ENCODE measurements at places on chromosomes 3 and 15.

GRCh38 chr3:73573204-73573603, 51.5 kb downstream of the PDZRN3 start:
- no peak for DNase-seq

GRCh38 chr3:103513003-103513402, 1078.2 kb downstream of the ZPLD1 start:
- DNase-seq = no peak

DNA sequence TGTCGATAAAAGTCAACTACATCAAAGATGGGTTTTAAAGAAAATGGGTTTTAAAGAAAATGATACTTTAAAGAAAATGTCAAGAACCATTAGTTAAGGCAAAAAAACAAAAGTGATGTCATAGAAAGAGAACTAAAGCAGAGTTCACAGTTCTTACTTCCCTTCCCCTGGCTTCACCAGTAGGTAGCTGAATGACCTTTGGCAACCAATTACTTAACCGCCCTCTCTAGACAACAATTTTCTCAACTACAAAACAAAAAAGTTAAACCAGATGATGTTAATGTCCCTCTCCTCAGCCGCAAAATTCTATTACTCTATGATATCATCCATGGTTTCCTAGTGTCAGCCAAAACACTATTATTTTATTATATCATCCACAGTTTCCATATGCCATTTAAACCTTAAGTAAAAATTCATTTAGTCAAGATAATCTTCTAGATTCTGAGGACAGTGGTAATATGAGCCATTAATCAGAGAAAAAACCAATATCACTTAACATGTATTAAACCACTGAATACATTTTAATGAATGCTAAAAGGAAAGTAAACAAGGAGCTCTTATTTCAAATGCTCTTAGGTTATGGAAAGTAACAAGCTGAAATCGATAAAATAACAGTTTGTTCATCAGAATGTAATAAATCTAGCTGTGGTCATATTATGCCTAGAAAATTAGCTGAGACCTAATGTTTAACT, 13.1 kb downstream of the RYK start:
- no peak for DNase-seq

DNA sequence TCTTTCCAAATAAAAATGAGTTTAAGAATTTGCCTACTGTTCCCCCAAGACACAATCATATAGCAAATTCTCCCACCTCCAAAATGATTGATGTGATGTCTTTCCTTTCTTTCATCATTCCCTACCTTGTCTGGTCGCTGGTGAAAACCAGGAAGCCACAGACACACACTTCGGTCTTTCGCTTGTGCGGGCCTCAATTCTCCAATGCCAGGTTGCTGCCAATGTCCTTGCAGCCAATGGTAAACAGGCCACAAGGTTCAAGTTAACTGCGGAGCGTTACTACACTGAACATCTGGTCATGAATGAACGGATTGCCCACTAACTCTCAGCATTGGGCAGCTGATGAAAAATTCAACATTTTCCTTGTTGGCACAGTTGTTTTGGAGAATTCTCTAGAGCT, 192.2 kb downstream of the FOXP1 start:
- no peak for DNase-seq

DNA sequence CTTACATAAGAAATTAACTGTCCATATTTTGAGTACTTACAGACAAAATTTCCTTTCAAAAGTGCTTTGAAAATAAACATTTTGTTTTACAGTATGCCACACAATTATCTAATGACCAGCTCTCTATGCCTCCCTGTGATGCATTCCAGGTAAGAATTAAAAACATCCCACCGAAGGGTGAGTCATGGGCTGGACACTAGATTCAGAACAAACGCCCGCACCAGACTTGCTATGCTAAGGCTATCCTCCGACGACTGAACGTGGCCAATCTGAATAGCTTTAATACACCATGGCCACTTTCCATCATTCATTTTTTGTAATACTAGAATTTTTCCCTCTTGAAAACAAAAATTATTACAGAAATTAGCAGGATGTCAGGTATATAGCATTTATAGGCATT, 139.8 kb upstream of the TNIK start:
- DNase-seq = no peak

GRCh38 chr3:191331388-191331787, 1.1 kb upstream of the UTS2B start:
- no peak for DNase-seq

GRCh38 chr3:149771652-149772271, 19.5 kb upstream of the COMMD2 start:
- no peak for DNase-seq

GRCh38 chr3:81279481-81280379, 481.7 kb downstream of the GBE1 start:
- DNase-seq = no peak

DNA sequence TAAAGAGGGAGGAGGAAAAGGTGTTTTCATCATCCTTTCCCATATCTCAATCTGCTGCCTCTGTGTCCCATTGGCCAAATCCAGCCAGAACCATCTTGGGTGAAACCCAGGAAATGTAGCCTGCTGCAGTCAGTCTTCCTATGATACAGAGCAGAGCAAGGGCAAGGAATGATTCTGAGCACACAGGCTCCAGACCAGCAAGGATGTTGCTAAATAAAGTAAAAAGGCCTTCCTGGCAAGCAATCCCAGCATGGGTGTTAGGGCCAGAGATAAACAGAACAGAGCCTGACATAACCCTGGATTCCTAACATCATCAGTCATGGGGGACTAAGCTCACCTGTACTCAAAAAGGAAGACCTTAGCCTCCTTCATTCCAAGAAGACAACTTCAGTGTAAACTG, 90.7 kb upstream of the AGTR1 start:
- no peak for DNase-seq

- DNase-seq = no peak
Observed at GRCh38 chr3:58898513-58898912, 151.3 kb downstream of the CFAP20DC start.

DNA sequence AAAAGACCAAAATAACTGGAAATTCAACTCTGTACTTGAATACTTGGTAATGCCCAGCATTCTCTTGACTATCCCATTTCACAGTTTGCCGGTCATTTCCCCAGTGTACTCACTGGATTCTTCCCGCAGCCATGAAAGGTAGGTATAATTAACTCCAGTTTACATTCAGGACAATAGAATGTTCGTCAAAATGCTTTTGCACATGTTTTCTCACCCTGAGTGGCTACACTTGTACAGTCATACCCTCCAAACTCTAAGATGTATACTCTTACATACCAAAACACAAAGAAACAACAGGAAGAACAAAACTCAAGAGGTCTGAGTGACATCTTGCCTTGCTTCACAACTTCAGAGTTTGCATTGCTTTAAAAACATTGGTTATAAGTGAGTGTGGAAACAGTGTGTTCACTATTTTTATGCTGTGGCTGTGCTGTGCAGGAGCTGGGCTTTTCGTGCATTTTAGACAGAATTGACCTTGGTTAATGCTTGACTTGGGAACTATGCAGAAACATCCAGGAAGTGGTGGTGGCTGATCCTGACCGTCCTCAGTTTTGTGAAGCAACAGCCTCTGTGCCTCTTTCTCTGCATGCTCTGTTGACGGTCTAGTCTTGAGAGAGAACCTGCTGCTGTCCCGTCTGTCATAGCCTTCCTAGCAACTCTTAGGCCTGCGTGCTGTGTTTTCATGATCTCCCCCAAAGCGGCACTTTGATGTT, 90.5 kb downstream of the IGF1R start:
- no peak for DNase-seq
